Daoy (cell line): ENCODE measurements at places on chromosomes 11 and 22. TPM values are rescaled to one million over a fixed set of nuclear protein-coding genes. Genes with fewer than 3 reads are reported as not detected.
A peak's percentile ranks its signal among the peaks of the same experiment; 100 is the strongest.

Gene OR51B2
- not detected in 2 replicates for total RNA-seq

Gene HTR3B
- not detected in 2 replicates for total RNA-seq

Gene RAB36
- 1.0 and 2.2 TPM in 2 replicates for total RNA-seq

Gene GNAZ
- total RNA-seq = 5.3 and 7.7 TPM in 2 replicates

- no peak for DNase-seq
Observed at GRCh38 chr22:49882519-49883293, 29.1 kb downstream of the ZBED4 start.

DNA sequence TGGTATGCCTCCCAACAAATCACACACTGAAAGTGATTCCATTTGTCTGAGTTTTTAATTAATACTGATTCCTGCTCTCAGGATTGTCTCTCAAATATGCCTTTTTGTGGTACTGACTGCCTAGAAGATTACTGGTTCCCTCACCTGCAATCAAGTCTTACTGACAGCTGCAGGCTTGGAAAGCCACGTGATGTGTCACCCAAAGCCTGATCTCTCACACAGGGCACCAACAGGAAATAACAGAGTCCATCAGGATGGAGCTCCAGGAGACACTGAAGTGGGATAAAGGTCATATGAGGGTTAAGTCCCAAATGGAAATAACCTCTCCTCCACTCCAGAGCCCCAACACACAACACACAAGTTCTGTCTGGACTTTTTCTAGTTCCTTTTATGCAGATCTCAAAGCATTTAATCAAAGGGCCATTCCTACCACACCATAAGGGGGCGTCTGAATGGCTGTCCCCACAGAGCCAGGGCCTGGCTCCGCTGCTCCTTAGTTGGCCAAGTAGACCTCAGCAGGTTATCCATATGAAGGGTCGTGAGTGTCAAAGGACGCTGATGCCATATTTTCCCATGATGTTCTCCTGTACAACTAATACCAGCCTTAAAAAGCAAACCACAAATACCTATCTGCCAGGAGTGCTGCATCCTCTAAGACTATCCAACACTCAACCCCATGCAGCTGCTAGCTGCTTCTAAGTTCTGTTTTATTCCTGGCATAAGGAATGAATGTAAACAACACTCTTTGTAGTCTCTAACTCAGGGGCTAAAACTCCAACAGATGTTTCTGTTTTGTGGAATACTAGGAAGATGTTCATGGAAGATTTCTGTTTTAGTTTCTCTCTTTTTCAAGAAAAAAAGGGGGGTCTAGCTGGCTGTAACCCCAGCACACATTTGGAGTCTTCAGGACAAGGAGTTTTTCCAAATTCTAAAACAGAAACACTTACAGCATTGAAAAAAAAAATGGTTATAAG lies 13.0 kb downstream of the SCUBE2 start:
- no peak for DNase-seq

- no peak for DNase-seq
Observed at GRCh38 chr11:2302896-2303626, 1.2 kb downstream of the TSPAN32 start.

GRCh38 chr11:16846305-16846704 lies 107.9 kb downstream of the C11orf58 start:
- no peak for DNase-seq

DNA sequence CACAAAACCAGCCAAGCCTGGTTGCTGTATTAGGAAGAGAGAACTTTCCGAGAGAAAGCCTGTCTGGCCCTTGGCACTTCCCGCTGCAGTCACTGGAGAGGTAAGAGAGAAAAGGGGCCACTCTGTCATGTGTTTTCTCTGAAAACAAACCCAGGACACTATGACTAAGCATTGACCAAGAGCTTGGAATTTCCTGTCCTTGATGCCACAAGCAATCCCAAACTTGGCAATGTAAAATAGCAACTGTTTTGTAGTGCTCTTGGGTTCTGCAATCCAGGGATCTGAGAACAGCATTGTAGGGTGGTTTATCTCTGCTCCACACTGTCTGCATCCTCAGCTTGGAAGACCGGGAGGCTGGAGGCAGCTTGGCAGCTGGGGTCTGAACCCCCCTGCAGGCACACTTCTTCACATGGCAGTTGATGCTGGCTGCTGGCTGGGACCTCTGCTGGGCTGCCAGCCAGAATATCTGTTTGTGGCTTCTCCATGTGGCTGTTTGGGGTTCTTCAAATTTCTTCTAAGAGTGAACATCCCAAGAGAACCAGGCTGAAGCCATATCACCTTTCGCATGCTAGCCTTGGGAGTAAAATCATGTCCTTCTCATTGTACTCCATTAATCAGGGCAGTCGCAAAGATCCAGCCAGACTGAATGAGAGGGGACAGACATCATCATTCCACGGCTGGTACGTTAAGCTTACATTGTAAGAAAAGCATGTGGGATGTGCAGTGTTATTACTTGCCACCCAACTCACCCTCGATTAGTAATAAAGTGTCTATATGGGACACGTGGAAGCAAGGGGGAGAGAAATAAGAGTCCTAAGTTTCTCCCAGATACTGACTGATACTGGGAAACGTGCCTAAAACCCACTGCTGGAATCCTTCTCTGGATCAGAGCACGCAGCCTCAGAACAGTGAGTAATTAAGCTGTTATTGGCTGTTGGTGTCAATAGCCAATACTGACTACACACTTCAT lies 537.4 kb upstream of the B3GAT1 start:
- peak; percentile 86 for DNase-seq

DNA sequence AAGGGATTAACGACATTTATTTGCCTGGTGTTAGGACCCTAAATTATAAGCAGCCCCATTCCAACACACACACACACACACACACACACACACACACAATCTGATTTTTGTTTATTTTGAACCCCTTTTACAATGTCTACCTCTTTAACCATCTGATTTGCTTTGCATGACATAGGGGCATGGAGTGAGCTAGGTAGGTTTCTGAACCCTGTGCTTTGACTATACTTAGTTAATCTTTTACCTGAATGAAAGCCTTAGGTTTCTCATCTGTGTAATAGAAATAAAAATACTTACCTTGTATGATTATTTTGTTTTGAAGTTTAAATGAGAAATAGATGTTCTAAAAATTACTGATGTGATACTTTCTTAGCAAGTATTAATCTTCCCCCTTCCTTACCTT lies 94.7 kb upstream of the FOLH1 start:
- DNase-seq = no peak

- no peak for DNase-seq
Observed at GRCh38 chr11:59188954-59189353, 17.0 kb downstream of the DTX4 start.
